NCI-H1930 (cell line): ENCODE measurements at places on chromosomes 12 and 14.

- peak; percentile 27 for DNase-seq
Measured at GRCh38 chr14:36553656-36554260, 28.7 kb downstream of the NKX2-8 start.

DNA sequence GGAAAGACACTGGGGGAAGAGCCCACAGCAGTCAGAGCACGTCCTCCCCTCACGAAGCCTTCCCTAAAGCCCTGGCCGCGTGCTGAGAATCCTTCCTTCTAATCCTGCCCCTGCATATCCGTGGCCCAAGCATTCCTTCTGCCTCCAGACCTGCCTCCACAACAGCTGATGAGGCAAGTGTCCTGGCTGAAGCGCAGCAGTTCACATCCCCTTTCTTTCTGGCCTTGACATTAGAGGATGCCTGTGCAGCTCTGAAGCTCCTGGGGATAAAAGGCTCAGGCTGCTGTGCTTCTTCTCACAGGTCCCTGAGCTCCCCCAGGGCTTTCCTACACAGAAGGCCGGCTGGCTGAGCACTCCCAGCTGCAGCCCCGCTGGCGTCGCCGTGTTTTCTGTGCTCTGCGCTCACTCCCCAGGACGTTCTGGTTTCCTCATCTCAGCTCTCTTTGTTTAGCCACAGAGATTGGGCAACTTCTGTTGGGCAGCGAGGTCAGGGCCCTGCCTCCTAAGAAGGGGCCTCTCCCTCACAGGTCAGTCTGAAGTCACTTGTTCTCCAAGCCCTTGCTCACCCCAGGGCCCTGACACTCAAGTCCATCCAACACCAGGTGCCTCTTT lies 45.8 kb downstream of the NINJ2 start:
- no peak for DNase-seq

DNA sequence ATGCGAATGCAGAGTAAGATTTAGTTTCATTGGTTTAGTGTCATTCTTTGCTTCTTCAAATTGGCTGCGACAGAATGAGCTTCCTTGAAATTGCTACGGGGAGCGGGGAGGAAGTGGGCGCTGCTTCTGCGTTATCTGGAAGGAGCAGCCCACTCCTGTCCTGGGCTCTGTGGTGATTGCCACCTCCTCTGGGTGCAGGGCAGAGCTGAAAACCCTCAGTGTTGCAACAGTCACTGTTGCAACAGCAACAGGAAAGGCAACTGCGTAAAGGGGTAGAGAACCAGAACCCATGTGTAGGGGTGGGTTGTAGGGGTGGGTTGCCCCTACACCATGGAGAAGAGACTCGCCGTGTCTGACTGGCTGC lies 57.7 kb downstream of the MAX start:
- DNase-seq: no peak

GRCh38 chr14:32374155-32374554 lies 45.1 kb downstream of the AKAP6 start:
- DNase-seq: no peak

- no peak for DNase-seq
Measured at GRCh38 chr14:90274808-90275457, 18.6 kb downstream of the PSMC1 start.

DNA sequence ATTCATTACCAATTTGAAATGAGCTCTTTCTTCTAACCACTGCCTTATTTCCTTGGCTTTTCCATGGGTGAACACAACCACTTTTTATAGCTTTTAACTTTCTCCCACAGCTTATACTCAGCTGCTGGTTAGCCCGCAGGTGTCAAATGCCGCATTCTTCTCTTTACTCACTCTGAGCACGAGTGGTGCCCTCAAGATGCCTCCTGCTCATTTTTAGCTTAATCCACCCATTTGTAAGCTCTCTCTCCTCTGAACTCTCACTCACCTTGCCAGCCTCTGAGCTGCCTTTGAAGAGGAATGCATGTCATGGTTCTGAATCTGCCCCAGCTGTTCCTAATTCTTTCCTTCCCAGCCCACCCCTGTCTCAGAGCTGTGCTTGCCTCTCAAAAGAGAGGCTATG lies 449.4 kb upstream of the PRICKLE1 start:
- DNase-seq: no peak

- DNase-seq: peak; percentile 44
Measured at GRCh38 chr14:36580856-36581831, 1.3 kb downstream of the NKX2-8 start.

GRCh38 chr14:69242311-69243224 lies 17.4 kb upstream of the GALNT16 start:
- no peak for DNase-seq

GRCh38 chr12:54601841-54602240 lies 13.4 kb upstream of the PPP1R1A start:
- DNase-seq: no peak

DNA sequence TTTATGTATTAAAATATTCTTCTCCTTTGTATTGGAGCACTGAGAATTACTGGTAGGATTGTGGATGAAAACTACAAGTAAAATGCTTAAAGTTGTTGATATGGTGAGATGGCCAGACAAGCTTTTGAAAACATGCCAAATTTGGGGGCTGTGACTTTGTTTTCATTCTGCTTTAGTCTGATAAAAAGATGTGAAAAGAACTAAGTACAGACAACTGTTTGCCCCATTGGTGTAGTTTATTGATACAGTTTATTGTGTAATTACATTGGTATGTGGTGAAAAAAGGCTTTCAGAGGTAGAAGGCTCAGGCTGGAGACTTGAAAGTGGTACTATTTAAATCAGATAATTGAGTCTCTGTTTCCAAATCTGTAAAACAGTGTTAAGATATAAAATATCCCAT lies 746.8 kb downstream of the DIO2 start:
- no peak for DNase-seq

DNA sequence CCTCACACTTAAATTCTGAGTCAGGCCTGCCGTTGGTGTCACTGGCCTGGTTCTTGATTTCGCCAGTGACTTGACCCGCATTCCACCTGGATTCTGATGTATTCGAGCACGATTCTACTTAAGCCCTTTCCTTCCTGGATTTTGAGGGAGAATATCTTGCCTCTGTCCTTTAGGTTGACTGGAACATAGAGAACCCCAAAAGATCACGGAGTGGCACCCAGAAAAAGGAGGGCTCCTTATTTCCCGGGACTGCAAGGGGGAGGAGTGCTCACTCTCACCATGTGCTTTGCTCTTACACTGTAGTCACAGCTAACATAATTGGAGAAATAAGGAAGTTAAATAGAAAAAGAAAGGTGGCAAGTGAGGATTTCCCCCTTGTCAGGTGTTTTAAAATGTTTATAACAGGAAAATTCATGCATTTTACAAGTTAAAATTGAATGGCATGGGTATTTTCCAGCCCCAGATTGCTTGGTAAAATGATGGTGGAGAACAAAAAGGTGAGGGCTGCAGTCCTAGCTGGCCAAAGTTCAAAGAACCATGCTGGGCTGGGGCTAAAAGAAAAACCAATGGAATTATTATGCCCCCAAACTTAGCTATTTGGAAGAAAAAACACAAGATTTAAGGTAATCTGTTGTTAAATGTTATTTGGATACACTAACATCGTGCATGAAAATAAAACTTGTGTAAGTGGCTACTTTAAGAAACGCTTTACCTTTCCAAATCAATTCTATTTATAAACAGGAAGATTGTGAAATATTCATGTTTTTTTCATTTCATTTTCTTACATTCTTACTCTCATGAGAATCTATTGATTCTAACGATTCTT lies 8.9 kb downstream of the FOXA1 start:
- no peak for DNase-seq

DNA sequence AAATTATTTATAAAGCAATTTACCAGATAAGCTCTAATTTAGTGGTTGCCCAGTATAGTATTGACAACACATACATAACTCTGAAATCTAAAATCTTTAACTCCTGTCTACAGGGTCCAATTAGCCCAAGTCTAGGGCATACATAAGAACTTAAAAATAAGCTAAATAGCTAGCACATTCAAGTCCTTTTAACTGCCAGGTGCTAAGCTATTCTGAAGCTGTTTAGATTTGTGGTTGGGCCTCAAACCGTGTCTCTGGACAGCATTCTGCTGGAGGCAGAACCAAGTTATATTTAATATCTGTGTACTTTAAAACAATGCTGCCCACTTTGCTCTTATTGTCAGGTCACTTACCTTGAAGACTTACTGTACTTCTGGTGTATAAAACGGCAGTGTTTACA lies 19.0 kb downstream of the RPS6KA5 start:
- DNase-seq: peak; percentile 84

DNA sequence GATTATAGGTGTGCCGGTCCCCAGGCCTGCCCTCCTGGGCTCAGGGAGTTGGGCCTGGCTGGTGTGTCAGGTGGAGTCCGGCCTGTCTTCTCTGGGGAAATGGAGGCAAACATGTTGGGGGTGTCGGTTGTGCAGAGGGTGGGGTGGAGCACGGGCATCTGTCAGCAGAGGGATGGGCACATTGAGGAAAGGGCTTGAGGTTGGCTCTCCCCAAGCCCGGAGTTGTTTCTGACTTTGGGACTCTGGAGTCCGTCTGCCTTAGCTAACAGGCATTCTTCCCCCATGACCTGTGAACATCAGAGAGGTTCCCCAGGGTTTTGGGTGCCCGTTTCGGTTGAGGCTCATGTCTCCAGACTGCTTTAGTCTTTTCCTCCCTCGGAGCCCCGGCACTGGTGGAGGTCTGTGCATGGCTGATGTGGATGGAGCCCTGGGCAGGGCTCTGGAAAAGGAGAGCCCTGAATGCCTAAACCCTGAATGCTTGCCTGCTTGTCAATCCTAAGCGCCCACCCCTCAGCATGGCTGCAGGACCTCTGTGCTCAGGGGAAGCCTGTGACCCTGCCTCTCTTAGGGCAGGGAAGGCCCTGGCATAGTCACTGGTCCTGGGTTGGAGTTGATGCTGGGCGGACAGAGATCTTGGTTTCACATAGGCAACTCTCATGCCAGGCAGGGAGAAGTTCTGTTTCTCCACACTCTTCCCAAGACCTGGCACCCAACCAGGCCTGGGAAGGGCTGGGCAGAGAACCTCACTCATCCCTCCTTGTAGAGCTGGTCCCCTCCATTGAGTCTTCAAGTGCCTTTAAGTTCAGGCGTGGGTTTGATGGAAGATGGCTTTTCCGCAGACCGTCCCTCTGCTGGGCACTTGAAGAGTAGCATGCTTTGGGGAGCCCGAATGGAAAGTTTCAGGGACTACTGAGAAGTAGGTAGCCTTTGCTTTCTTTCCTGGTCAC lies 12.9 kb downstream of the NYNRIN start:
- no peak for DNase-seq
